Nucleus accumbens (tissue), 56 donors: ENCODE measurements at places on chromosomes 11 and 22.

GRCh38 chr11:46677991-46678740, 22.3 kb downstream of the ARHGAP1 start:
- no peak for DNase-seq

GRCh38 chr22:38338772-38339379, 21.6 kb upstream of the CSNK1E start:
- no peak for DNase-seq

DNA sequence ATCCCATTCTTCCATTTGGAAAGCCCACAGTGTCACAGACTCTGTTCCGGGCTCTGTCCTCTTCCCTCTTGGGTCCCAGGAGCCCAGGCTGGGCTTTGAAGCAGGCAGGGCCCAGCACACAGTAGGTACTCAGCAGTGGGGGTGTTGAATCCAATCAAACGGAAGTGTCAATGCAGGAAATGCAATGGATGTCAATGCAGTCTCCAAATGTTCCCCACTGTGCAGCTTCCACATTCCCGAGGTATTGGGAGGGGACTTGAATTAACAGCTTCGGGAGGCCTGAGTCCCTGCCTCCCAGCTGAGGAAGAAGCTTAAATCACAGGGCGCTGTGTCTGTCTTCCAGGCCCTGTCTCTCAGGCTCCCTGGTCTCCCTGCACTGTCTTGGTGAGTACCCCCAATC, 21.8 kb upstream of the SMIM35 start:
- DNase-seq = no peak

GRCh38 chr11:207863-208180, 314 bp downstream of the RIC8A start:
- DNase-seq = no peak

GRCh38 chr11:46300270-46300669, 22.8 kb downstream of the CREB3L1 start:
- no peak for DNase-seq

DNA sequence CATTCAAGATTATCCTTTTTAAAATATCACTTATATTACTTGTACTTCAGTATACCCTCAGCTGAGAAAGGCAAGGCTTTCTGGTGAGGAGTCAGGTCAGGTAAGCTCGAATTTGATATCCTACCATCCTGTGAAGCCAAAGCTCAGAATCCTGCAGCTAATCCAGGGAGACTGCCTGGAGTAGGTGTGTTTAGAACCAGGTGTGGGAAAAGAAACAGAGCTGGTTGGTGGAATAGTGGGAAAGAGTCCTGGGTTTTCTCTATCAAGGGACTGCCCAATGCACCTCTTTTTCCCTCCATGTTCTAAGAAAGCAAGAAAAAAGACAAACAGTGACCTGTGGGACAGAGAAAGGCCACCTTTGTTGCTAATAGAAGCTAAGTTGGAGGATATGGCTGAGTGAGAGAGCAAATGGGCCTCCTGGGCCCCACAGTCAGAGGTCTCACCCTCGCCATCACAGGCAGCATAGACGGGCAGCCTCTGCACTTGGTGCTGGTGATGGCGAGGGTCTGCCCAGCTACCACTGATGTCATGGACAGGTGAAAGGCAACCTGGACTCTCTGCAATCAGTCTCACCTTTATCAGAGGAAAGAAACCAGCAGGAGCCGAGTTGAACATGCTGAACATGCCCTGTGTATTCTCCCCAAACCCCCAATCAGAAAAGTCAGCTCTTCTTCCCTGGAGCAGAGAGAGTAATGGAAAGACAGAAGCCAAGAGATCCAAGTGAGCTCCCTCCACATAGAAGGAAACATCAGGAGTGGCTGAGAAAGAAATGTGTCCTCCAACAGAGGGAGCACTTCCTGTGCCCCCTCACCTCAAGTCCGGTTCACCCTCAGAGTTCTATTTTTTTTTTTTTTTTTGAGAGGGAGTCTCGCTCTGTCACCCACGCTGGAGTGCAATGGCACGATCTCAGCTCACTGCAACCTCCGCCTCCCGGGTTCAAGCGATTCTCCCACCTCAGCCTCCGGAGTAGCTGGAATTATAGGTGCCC, 491.3 kb downstream of the BUD13 start:
- DNase-seq = no peak

- DNase-seq = no peak
These were observed 182.6 kb downstream of the ST3GAL4 start for GRCh38 chr11:126538071-126538470.

DNA sequence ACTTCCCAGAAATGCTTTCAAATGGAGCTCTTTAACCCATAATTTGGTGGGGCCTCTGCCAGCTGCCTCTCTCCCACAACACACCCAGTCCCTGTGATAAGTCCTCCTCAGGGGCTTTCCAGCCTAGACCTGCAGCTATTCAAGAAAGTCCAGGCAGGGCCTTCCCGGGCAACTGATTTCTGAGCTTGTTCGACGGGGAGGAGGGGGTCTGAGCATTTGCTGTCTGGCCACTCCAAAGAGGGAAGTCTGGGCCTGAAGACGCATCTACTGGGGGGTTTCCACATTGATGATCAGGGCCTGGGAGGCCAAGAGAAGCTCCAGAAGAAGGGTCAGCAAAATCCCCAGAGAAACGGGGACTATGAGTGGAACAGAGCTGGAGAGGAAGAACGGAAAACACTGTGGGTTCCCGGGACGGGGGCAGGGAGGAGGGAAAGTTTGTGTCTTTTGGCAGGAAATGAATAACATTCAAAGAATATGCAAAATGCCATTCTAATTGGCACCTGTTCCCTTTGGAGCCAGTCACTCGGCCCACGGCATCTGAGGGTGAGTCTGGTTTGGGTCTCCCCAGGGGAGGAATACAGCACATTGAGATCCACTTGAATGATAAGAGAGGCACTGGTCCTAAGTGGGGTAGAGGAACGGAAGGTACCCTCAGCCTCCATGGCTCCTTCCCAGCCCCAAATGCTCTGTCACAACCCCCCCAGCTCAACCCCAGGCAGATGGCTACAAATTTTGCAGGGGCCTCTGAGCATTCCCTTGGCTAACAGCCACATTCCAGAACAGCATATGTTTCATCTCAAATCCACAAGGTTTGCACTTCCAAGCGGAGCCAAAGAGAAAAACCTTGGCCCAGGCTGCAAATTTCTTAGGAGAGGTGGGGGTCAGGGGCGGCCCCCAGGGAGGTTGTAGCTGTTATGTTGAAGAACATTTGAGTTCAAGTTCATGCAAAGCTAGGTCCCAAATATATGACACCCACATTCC, 72.0 kb downstream of the RPUSD4 start:
- DNase-seq = no peak

DNA sequence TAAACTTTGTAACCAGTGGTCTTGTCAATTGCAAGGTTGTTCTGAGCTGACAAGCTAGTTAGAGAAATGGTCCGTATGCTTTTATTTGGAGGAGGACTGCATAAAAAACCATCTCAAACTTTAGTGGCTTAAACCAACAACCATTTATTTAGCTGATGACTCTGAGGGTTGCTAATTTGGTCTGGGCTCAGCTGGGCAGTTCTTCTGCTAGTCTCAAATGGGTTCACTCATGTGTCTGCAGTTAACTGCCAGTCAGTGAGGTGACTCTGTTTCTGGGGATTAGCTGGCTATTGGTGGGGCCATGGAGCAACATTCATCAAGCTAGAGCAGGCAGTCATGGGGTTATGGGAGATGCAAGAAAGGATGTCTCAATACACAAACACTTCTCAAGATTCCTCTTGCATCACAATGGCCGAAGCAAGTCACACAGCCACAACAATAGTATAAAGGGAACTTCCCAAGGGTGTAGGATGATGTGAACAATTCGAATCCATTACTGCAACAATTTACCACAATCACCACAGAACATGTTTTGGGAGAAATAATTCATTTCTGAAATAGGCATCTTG, 521.9 kb downstream of the INSC start:
- DNase-seq = no peak
